Astrocyte (in vitro differentiated cells and primary cell): ENCODE measurements at places on chromosomes 3 and 15. TPM values are rescaled to one million over a fixed set of nuclear protein-coding genes. Genes with fewer than 3 reads are reported as not detected.

The P2RY1 gene
- 1.1 and 1.4 TPM in 2 replicates for total RNA-seq

The CDC25A gene
- total RNA-seq, result 4.6 and 5.1 TPM in 2 replicates

The PIGBOS1 gene
- total RNA-seq, result 8.9 and 9.5 TPM in 2 replicates

The LPP gene
- total RNA-seq, result 193 and 222 TPM in 2 replicates

The DUOXA2 gene
- total RNA-seq, result not detected in 2 replicates

The IL16 gene
- 0.24 and 0.36 TPM in 2 replicates for total RNA-seq

The NAALADL2 gene
- 2.7 and 3.3 TPM in 2 replicates for total RNA-seq
